ENCODE measurements at places on chromosomes 13 and 19.

GRCh38 chr13:37198629-37199028 is 93.2 kb upstream of the CSNK1A1L start:
- no peak for DNase-seq

DNA sequence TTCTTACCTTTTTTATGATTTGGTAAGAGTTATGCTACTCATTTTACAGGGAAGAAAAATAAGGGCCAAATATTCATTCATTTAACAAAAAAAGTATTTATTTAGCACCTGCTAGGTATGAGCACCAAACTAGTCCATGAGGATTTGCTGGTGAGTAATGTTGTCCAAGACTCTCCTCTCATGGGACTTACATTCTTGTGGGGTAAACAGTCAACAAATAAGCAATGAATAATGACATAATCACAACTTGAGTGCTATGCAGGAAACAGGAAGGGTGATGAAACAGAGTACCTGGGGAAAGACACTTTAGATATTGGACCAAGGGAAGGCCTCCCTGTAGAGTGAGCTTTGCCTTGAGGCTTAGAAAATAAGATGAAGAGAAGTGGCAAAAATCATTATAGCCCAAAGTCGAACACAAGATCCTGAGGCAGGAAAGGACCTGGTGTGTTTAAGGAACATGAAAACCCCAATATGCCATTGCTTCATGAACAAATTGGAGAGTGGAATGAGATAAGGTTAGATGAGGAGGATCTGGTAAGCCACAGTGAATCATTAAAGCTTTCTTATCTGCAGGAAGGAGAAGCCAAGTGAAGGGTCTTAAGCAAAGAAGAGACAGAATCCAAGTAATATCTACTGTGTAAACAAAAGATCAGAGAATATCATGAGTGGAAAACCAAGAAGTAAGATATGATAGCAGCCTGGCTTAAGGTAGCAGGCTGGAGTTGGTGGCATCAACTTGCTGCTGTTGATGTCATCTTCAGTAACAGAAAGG is 294.5 kb upstream of the NBEA start:
- DNase-seq = no peak

- DNase-seq = no peak
These were observed 135.4 kb downstream of the TNFRSF19 start for GRCh38 chr13:23705583-23705982.

DNA sequence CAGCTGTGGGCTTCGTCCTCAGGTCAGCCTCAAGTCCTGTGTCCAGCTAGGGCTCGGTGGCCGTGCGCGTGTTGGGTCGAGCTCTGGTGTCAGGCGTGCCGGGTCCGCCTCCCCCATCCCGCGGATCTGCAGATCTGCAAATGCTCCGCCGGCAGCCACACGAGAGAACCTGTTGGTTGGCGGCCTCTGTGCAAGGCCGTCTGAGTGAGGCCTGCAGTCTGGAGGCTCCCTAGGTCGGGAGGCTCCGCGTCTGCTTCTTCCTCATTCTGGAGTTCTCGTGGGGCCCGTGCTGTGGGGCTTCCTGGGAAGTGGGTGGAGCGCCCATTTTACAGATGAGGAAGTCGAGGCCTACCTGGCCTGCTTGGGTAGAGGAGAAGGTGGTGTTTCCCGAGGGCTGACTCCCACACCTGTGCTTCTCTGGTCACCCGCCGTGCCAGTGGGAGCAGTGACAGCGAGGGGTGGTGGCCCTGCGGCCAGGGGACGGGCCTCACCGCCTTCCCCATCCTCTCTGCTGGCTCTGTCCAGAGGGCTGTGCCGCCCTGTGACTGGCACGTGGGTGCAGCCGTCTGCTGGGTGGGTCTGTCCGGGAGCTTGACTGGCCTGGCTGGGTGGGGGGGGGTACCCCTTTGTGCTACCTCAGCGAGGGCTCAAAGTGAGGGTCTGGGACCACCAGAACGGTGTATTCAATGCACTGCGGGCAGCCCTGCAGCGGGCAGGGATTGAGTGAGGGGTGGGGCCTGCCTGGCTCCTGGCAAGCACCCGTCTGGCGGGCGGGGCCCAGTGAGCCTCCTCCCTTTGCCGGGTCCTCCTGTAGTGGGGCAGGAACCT is 3.3 kb downstream of the CSNK1G2 start:
- no peak for DNase-seq

GRCh38 chr19:53844849-53845246 is 20.7 kb upstream of the NLRP12 start:
- DNase-seq = no peak

DNA sequence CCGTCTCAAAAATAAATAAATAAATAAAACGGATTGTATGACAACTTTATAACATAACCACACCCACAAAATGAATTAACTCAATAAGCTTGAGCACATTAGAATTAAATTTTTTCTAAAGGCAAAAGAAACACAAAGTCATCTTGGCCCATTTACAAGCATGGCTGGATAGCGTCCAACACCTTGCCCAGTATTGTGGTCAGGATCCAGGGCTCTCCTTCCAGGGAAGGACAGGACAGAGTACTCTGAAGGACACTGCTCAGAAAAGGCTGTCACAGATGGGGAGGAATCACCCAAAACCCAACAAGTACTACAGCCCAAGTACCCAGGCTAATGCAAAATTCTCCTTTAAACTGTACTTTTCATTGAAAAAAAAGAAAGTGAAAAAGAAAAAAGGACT is 27.1 kb downstream of the SUGP2 start:
- no peak for DNase-seq

- DNase-seq = no peak
These were observed 546.1 kb downstream of the SUCLA2 start for GRCh38 chr13:47454986-47455385.

DNA sequence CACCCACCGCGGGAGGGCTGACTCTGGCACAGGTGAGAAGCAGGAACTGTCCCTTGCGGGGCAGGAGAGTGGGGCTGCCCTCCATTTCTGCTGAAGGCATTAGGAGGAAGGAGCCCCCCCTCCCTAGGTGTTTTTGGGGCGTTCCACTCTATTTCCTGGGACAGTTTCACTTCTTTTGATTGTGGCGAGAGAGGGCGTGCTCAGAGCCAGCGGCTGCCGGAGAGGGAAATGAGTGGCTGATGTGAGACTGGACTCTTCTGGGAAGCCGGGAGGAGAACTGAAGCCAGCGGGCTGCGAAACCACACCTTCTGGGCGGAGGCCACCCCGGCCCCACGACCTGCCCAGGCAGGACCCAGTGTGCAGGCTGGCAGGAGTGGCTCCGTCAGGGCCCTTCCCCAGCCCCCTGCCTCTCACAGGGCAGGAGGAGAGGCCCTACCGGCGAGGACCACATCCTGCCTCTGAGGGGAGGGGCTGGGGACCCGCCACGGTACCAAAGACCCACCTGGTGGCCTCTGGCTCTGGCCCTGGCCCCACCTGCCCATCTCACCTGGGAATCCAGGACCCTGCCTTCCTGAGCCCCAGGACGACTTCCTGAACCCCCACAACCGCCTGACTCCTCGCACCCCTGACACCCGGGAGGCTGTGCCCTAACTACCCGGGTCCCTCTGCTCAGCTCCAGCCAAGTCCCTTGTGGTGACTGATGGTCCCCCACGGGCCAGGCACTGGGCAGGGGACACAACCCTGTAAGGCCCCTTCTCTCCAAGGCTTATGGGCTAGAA is 25.9 kb downstream of the MPND start:
- no peak for DNase-seq

Data from hepatic stellate cell (primary cell).